ENCODE measurements at places on chromosomes 5 and 9.

GRCh38 chr9:132175431-132175830 is 13.6 kb downstream of the NTNG2 start:
- no peak for DNase-seq

DNA sequence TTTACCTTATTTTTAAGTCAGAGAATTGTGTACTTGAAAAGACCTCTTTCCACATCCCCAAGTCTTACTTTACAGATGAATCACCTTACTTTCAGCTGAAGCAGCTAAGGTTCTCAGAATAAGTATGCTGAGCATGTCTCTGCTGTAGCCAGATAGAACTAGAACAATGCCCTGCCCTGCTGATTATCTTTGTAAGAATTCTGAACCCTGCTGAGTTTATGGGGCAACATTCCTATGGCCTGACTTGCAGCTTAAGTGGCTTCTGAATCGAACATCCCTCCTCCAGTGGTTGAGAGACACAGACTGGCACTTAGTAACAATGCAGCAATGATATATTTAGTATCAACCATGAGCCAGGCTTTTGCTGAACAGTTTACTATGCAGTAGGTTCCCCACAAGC is 592.0 kb upstream of the WWC1 start:
- DNase-seq = peak; percentile 99

DNA sequence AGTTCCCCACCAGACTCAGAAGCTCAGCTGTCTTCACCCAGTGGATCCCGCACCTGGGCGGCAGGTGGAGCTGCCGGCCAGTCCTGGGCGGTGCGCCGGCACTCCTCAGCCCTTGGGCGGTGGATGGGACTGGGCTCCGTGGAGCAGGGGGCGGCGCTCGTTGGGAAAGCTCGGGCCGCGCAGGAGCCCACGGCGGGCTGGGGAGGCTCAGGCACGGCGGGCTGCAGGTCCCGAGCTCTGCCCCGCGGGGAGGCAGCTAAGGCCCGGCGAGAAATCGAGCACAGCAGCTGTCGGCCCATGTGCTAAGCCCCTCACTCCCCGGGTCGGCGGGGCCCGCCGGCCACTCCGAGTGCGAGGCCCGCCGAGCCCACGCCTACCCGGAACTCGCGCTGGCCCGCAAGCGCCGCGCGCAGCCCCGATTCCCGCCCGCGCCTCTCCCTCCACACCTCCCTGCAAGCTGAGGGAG is 560.0 kb downstream of the BRINP1 start:
- no peak for DNase-seq

GRCh38 chr5:56155992-56156584 is 77.0 kb downstream of the ANKRD55 start:
- DNase-seq = no peak

- DNase-seq = no peak
Measured at GRCh38 chr5:94081088-94081487, 339.7 kb upstream of the POU5F2 start.

DNA sequence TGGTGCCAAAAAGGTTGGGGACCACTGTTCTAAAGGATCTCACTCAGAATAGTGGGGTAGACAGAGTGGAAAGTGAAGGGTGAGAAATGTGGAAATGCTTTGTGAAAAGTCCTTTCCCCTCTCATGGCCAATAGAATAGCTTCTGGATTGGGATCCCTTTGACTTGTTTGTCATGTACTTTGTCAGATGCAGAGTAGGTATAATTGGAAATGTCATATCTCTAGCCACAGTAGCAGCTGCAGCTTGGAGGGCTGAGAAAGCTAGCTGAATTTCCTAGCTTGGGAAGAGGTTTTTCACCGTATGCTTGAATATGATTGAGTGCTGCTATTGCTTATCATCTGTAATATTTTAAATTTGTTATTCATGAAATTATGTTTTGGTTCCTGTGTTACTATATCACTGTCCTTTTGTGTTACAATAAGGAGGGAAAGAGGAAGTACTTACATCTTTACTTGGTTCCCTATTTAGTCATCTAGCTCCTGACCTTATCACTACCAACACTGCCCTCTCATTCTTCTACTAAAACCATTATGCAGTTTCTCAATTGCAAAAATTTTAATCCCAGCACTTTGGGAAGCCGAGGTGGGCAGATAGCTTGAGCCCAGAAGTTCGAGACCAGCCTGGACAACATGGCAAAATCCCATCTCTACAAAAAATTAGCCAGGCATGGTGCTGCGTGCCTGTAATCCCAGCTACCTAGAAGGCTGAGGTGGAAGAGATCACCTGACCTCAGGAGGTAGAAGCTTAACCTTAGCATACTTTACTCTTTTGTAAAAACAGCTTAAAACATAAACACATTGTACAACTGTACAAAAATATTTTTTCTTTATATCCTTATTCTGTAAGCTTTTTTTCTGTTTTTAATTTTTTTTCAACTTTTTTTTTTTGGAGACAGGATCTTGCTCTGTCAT is 12.4 kb downstream of the SLC30A5 start:
- no peak for DNase-seq

DNA sequence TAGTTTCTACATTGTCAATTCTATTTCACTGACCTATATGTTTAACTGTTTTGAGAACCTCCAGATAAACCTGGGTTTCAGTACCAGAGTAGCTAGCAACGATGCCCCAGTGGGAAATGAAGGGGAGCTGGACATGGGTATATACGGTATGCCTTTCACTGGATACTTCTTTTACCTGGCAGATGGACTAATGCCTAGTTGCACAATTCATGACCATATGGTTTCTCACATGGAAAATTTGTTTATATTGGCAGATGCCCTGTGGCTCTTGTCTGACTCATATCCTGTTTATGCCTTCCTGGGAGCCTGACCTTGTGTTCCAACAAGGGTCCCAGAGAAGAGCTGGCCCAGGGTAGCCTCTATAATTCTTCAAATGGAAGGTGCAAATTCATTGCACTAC is 144.1 kb downstream of the MAT2B start:
- DNase-seq = peak; percentile 68

DNA sequence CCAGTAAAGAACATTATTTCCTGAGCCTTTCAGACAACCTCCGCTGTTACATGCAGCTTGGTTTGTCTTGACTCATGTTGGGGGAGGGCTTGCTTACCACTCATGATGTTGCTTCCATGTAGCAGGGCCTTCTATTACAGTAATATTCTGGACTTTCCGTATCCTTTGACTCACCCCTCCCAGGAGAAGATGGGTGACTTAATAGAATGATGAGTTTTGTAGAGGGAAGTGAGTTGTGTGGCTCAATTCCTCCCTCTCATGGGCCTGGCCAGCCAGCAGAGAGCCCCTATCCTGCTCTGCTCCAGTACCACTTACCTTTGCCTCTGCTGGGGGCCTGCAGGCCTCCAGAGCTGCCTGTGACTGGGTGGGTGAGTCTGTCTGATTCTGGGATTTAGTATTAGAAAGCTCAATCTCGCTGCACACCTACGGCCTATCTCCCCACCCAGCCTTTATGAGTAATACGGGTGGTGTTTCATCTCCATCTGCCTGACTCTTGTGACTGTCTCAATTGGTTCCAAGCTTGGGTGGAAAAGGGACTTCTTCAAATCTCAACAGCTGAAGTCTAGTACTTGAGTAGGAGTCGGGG is 52.6 kb upstream of the KLF9 start:
- DNase-seq = peak; percentile 87

DNA sequence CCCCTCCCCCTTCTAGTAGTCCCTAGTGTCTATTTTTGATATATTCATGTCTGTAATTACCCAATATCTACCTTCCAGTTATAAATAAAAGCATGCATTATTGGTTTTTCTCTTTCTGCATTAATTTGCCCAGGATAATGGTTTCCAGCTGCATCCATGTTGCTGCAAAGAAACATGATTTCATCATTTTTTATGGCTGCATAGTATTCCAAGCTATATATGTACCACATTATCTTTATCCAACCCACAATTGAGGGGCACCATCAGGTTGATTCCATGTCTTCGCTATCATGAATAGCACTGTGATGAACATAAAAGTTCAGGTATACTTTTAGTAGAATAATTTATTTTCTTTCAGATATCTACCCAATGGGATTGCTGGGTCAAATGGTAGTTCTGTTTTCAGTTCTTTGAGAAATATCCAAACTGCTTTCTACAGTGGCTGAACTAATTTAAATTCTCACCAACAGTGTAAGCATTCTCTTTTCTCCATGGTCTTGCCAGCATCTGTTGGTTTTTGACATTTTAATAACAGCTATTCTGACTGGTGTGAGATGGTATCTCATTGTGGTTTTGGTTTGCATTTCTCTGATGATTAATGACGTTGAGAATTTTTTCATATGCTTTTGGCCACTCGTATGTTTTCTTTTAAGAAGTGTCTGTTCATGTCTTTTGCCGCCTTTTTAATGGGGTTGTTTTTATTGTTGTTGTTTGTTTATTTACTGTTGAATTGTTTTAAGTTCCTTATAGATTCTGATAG is 746.1 kb upstream of the MEF2C start:
- no peak for DNase-seq

- no peak for DNase-seq
Measured at GRCh38 chr9:114121227-114122135, 22.4 kb upstream of the KIF12 start.

DNA sequence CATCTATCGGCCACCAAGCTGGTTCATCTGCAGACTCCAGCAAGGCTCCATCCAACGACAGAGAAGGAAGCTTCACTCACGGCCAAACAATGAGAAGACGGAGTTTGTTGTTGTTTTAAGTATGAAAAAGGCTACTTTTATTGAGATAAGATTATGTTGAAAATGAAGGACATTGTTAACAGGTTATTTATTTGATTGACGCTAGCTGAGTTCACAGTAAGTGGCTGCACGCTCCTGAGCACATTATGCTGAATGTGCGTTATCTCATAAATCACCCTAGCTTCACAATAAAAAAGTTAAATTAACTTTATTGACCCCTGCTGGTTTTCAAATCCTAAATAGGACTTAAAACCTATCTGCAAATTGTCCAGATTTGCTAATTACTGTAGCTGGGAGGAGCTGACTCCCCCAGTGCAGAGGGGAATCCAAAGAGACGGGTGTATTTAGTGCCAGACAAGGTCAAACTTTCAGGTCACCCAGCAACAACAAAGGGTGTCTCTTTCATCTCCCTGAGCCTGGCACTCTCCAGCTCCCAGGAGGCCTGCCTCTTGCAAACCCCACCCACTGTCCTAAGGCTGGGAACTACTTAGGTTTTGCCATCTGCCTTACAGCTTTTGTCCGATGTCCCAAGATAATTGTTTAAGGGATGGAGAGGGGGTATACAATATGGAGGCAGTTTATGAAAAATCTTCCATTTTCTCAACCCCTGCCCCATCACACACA is 129.2 kb downstream of the ZDHHC21 start:
- no peak for DNase-seq

DNA sequence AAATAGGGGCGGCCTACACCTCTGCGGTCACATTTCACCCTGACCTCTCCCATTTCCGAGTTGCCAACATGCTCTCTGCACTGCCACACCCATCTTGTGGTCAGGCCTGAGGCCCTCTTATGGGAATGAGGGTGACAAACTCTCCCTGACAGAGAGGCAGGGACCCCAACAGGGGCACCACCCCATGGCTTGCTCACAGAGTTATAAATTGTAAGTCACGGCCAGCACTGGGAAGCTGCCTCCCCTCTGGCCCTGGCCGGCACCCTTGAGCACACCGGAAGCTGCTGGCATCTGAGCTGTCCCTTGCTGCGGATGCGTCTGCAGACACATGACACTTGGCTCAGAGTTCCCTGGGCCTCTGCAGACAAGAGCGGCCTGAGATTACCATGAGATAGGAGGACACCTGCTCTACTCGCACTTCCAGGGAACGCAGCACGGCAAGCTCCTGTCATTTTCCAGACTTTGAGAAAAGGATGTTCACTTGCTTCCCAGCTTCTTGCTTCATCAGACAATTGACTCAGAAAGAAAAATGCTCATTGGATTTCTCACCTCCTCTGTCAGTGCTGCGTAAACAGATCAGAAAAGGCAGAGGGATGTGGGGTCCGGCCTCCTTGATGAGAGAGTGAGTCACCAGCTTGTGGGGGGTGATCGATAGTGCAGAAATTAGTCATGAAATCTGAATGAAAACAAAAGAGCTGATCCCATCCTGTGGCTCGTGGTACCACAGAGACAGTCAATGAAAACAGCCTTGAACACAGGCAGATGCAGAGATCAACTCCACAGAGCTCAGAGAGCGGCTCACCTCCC is 269.8 kb downstream of the SYK start:
- peak; percentile 93 for DNase-seq

GRCh38 chr5:39783756-39784421 is 359.1 kb upstream of the DAB2 start:
- no peak for DNase-seq

GRCh38 chr5:90438100-90438499 is 28.5 kb upstream of the CETN3 start:
- no peak for DNase-seq

DNA sequence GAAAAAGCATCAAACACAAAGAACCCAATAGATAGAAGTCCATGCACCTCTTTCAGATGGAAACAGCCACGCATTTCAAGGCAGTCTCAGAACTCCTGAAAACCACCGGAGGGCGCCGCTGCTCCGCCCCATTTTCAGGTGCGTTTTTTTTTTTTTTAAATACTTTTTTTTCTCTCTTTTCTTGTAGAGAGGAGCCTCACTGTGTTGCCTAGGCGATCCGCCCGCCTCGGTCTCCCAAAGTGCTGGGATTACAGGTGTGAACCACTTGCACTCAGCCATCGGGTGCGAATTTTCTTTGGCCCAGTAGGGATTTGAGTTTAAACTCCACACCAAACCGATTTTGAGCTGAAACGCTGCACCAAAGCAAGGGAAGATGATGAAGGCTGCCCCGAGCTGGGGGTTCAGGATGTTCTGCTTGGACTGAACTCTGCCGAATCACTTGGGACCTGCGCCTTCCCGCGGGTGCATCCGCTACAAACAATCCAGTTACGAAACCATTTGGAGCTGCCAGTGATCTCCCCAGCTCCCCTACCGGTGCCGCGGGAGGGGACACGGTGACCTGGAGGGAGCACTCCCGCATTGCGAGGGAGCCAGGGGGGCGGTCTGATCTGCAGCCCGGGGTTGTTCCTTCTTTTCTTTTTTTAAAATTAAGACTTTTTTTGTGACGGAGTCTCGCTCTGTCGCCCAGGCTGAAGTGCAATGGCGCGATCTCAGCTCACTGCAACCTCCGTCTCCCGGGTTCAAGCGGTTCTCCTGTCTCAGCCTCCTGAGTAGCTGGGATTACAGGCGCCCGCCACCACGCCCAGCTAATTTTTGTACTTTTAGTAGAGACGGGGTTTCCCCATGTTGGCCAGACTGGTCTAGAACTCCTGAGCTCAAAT is 1.4 kb downstream of the PTGR1 start:
- DNase-seq = peak; percentile 22

DNA sequence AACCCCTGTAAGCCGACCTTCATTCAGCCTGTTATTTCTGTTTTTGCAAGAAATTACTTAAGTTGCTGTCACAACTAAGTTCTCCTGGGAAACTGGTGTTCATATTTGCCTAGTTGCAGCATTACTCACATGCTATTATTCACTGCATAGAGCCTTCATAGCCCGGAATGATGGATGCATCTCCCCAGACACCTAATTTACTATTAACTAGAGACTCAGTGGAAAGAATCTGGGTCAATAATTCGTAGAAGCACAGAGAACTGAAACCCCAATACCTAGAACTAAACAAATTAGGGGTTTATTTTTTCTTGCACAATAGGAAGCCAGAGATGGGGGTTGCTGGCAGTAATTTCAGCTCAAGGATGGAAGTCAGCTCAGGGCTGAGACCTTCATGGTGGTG is 45.7 kb upstream of the FAM170A start:
- DNase-seq = no peak

- peak; percentile 41 for DNase-seq
Measured at GRCh38 chr5:33401482-33402390, 39.0 kb upstream of the TARS1 start.

Data from skeletal muscle cell (primary cell).